Activated CD4-positive, CD25-positive, alpha-beta regulatory T cell treated with anti-CD3 and anti-CD28 coated beads, Interleukin-2, amount 50 U/mL, for 72 hours (primary cell): ENCODE measurements at places on chromosomes 2 and 18.

DNA sequence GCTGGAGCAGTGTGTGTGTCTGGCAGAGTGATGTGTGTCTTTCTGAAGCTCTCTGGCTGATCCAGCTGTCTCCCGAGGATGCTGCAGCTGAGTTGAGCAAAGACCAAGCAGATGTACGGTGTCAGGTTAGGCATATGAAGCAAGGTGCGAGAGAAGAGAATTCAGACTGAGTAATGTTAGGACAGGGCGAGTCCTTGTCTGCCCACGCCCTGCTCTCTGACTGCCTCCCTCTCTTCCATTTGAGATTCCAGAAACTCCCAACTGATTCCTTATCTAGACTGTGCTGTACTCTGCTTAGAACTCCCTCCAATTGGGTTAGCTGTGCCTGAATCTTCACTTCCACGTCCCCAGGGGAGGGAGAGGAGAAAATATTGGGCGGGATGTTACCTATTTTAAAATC is 25.7 kb upstream of the LPIN1 start:
- no peak for DNase-seq

GRCh38 chr18:65279668-65280305 is 471.0 kb upstream of the CDH7 start:
- DNase-seq, result no peak

GRCh38 chr2:175914846-175915245 is 87.2 kb downstream of the LNPK start:
- no peak for DNase-seq

GRCh38 chr18:77077401-77077800 is 55.2 kb downstream of the MBP start:
- no peak for DNase-seq

GRCh38 chr2:233075141-233075965 is 15.2 kb downstream of the INPP5D start:
- DNase-seq, result no peak

DNA sequence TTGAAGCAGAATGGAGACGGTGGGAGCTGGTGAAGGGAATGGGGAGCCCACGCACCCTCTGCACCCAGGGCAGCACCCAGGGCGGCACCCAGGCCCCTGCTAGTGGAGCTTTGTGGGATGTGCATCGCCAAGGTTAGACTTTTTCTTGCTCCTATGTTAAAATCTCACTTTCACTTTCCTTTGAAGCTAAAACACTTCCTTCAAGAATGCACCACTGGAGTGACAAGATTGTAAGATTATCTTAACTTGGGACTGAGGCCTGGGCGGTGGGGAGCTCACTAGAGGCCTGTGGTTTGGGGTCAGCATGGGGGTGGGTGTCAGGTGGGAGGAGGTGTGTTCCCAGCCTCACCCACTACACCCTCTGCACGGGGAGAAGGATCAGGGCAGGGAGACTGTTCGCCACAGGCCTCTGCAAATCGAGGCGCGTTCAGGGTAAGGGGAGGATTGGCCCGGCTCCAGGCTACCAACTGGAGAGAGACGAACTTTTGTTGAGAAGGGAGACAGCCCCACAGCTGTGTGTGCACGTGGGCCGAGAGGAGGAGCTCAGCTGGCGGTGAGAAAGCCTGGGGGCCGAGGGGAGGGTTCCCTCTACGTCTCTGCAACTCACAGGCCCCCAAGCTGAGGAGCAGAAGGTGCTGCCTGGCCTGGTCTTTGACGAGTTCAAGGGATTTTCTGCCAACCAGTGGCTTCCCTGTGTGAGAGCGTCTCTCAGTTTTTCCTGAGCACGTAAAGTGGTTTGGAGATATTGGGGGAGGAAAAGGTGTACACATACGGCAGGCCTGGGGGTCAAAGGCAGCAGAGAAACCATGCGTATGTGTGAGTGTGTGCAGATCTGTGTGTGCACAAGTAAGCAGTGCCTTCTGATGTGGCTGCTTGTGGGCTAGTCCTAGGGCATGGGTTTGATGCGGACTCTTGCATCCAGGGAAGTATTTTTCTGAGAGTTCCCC is 147.7 kb downstream of the KLHL29 start:
- DNase-seq, result no peak

DNA sequence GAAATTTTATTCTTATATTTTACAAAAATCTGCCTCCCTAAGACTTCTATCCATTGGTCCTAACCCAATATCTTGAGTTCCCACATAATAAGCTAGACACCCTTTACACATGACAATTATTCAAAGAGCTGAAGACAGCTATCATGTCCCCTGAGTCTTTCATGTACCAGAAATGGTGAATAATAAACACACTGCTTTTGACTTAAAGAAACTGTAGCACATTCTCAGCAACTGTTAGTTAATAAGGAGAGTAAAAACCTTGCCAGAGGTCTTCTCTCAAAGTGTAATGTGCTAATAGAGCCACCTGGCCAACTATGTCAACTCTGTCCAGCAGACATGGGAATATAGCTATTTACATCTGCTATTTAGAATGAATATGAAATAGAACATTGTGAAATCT is 109.7 kb upstream of the ARL5A start:
- no peak for DNase-seq

GRCh38 chr2:108189316-108189715 is 50.5 kb upstream of the SULT1C3 start:
- no peak for DNase-seq

DNA sequence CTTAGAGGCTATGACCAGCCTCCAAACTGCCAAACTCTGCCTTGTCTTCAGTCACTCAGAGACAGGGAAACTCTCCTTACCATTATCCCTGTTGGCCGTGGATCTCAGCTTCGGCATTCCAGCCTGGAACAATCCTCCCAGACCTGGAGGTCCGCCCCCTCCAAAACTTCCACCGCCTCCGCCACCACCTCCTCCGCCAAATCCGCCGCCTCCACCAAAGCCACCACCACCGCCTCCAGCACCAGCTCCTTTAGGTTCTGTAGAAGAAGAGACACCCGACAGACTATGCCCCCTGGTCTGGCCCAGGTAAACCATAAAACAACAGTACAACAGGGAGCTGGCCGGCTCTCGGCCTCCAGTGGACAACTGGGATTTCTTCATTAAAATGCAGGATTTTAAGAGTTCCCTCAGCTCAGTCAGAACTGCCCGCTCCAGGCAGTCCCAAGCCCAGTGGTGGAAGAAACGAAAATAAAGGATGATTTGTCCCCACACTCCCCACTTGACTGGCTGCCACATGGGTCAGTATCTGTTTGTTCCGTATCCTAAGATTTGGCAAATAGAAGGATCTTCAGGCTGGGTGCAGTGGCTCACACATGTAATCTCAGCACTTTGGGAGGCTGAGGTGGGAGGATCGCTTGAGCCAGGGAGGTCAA is 22.4 kb downstream of the WIPF1 start:
- DNase-seq, result no peak

DNA sequence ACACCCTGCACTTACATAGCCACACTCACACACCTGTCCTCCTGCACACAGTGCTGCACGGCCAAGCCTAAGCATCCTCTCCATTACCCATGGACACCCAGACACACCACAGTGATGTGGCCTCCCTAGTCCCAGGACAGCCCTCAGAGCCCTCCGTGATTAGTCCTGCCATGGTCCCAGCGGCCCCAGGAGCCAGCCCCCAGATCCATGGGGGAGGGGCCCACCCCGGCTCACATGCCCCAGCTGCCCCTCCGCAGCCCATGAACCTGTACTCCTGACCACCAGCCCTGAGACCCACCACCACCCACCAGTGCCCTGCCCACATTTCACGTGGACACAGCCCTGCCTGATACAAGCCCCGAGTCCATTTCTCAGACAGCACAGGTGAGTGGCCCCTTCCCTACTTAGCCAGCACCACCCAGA is 8.1 kb upstream of the DUSP2 start:
- DNase-seq, result no peak
